ENCODE measurements at places on chromosomes 3 and 15.

DNA sequence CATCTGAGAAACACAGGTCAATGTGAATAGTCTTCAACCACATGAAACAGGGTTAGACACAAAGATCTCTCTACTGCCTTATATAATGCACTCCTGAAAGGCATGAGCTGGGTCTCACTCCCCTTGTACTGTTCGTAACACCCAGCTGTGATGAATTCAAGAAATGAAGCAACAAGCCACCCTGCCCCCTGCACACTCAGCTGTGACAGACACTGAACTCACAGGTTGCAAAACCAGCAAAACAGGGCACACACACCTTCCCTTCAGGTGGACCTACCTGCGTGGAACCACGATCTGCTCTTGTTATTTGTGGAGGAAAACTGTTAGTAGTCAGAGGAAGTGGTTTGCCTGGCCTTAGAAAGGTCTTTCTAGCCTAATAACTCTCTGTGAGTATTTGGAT is 64.5 kb downstream of the CERS3 start:
- DNase-seq: no peak

GRCh38 chr3:123884993-123885392 is 861 bp upstream of the MYLK start:
- no peak for DNase-seq

- no peak for DNase-seq
These were observed 198.5 kb upstream of the GADL1 start for GRCh38 chr3:31092748-31093589.

- no peak for DNase-seq
These were observed 2.8 kb upstream of the RTP2 start for GRCh38 chr3:187705164-187705563.

DNA sequence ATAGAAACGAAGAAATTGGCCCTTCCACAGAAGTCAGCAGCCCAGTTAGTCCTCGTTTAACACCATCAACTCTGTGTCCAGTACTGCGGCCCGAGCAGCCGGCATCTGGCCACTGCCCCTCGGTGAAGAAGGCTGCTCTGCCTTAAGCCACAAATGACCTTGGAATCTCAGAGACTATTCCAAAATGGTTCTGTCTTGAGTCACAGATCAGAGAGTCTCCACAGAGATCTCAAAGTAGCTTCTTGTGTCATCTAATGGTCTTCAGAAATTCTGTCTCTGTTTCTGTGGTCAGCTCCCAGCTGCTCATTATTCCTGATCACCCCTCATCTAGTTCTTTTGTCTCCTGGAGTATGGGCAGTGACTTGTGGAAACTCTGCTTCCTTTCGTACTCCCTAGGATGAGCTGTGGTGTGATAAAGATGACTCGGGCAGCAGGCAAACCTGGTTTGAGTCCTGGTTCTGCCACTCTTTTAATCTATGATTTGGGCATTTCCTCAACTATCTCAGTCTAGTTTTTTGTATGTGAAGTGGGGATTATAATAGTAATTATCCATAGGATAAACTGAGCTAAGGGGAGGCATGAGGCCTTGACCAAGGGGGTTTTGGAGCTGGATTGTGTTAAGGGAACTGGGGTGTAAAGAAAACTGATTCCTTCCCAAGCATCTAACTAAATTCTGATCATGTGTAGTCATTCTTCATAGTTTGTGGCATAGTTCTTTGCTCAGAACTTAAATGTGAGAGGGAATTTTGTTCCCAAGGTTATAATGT is 22.6 kb downstream of the CRTC3 start:
- DNase-seq: no peak

GRCh38 chr3:99482191-99482590 is 156.2 kb upstream of the COL8A1 start:
- DNase-seq: no peak
